GM23338 (cell line): ENCODE measurements at places on chromosomes 2 and 18.
A peak's percentile ranks its signal among the peaks of the same experiment; 100 is the strongest.

GRCh38 chr18:9535430-9535991 lies 60.2 kb downstream of the RALBP1 start:
- no peak overlapping the region for H3K4me3 ChIP-seq
- H3K27ac ChIP-seq, result no peak overlapping the region
- no peak for DNase-seq

DNA sequence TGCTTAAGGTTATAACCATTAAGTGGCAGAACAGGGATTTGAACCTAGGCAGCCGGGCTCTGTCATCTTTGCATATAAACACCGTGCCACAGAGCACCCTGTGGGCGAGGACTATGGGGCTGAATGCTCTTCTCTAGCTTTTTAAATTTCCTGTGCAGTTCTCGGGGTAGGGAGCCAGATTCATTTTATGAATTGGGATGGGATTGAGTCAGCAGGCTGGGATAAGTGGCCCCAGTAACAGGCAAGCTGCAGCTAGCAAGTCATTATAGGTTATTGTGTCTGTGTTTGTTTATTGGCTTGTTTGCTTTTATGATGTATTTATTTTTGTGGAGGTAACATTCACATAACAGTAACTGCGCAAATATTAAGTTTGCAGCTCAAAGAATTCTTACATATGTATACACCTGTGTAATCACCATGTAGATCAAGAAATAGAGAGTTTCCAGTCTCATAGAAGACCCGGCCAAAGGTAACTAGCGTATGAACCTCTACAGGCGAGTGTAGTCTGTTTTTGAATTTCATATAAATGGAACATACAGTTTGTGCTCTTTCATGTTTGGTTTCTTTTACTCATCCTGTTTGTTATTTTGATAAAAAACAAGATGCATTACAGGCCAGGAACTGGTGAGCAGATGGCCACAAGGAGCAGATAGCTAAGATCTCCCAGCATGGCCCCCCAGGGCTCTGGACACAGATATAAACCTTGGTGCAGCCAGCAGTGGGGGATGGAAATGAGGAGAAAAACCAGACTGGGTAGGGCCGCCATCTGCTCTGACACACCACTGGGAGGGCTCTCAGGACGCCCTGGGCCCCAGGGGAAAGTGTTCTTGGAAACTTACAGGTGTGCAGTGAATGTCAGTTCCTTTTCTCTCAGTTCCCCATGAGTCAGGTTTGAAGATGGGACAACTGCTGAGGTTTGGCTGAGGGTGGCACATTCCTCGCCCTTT lies 49.2 kb upstream of the GPR155 start:
- no peaks in the 10 kb centered on the region for H3K36me3 ChIP-seq
- H3K27me3 ChIP-seq, result no peaks in the 10 kb centered on the region
- no peaks in the 10 kb centered on the region for H3K4me1 ChIP-seq
- DNase-seq, result no peak
- no peak overlapping the region for H3K4me3 ChIP-seq
- no peak overlapping the region for H3K27ac ChIP-seq

- DNase-seq, result peak; percentile 25
- peak overlapping the region; percentile 91 for H3K27ac ChIP-seq
- peak overlapping the region; percentile 73 for H3K4me3 ChIP-seq
Observed at GRCh38 chr2:156436497-156437085, 412 bp downstream of the GPD2 start.

GRCh38 chr2:153043385-153043784 lies 325.0 kb downstream of the ARL6IP6 start:
- H3K36me3 ChIP-seq, result no peaks in the 10 kb centered on the region
- H3K27ac ChIP-seq, result no peak overlapping the region
- H3K4me3 ChIP-seq, result no peak overlapping the region
- no peaks in the 10 kb centered on the region for H3K27me3 ChIP-seq
- no peak for DNase-seq

DNA sequence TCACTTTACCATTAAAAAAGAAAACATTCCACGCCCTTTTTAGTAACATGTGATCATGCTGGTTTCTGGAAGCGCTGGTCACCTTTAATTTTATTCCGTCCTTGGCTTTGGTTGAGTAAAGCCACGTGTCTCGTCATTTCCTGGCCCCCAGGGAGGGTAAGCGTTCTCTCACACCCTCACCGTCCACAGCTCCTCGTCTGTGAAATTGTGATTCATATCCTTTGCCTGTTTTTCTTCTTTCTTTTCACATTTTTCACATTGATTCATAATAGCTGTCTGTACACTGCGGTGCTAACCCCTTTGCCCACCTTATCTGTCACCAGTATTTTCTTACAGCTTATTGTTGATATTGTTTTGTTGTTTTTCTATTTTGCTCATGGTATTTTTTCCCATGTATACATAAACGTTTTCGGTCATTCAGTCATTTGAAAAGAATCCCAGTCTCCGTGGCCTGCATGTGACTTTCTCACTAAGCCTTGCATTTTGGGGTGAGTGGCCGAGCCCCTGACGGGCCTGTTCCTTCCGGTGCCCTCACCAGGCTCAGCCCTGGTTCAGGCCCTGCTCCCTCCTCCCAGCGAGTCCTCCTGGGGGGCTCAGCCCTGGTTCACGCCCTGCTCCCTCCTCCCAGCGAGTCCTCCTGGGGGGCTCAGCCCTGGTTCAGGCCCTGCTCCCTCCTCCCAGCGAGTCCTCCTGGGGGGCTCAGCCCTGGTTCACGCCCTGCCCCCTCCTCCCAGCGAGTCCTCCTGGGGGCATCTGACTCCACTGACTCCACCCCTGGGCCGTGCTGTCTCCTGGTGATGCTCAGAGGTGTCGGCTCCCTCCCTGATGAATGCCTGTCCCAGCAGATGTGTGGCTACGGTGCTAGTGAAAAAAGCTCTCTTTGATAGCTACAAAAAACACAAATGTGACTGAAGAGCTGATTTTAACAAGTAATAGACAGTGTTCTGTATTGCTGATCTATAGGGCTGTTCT lies 249.7 kb upstream of the PXDN start:
- H3K36me3 ChIP-seq, result no peaks in the 10 kb centered on the region
- H3K4me3 ChIP-seq, result no peak overlapping the region
- DNase-seq, result no peak
- H3K27me3 ChIP-seq, result no peaks in the 10 kb centered on the region
- H3K27ac ChIP-seq, result no peak overlapping the region
- H3K4me1 ChIP-seq, result no peaks in the 10 kb centered on the region

- H3K4me1 ChIP-seq, result peaks cover 40% of the 10 kb centered on the region
- H3K27me3 ChIP-seq, result no peaks in the 10 kb centered on the region
- 0 out of 2 replicates have a peak overlapping the region, but pooled peaks have one; percentile 18 for H3K27ac ChIP-seq
- no peaks in the 10 kb centered on the region for H3K36me3 ChIP-seq
- DNase-seq, result no peak
- no peak overlapping the region for H3K4me3 ChIP-seq
Observed at GRCh38 chr18:62370366-62370765, 45.3 kb downstream of the TNFRSF11A start.

- no peak overlapping the region for H3K4me3 ChIP-seq
- H3K4me1 ChIP-seq, result no peaks in the 10 kb centered on the region
- H3K27me3 ChIP-seq, result no peaks in the 10 kb centered on the region
- H3K27ac ChIP-seq, result no peak overlapping the region
Observed at GRCh38 chr18:50034029-50034428, 160.9 kb downstream of the MYO5B start.

DNA sequence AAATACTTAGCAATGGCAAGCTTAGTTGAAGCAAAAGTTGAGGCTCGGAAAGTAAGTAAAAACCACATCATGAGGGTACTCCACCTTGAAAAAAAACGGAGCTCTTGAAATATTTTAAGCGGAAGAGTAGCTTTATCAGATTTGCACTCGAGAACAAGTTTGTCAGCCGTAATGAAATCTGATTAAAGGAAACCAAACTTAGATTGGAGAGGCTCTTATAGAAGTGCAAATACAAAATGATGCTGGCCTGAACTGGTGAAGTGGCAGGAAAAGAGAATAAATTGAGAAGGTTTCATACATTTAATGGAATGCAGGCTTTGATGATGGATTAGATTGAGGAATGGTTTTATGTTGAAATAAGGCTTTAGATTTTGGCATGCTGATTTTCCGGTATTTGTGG lies 484.2 kb downstream of the PID1 start:
- H3K27ac ChIP-seq, result no peak overlapping the region
- no peaks in the 10 kb centered on the region for H3K27me3 ChIP-seq
- no peak for DNase-seq
- no peak overlapping the region for H3K4me3 ChIP-seq

- H3K4me3 ChIP-seq, result no peak overlapping the region
- no peak overlapping the region for H3K27ac ChIP-seq
- H3K27me3 ChIP-seq, result no peaks in the 10 kb centered on the region
- H3K4me1 ChIP-seq, result peaks cover 8% of the 10 kb centered on the region
- H3K36me3 ChIP-seq, result no peaks in the 10 kb centered on the region
- DNase-seq, result no peak
Observed at GRCh38 chr2:12556762-12557161, 160.0 kb upstream of the TRIB2 start.

DNA sequence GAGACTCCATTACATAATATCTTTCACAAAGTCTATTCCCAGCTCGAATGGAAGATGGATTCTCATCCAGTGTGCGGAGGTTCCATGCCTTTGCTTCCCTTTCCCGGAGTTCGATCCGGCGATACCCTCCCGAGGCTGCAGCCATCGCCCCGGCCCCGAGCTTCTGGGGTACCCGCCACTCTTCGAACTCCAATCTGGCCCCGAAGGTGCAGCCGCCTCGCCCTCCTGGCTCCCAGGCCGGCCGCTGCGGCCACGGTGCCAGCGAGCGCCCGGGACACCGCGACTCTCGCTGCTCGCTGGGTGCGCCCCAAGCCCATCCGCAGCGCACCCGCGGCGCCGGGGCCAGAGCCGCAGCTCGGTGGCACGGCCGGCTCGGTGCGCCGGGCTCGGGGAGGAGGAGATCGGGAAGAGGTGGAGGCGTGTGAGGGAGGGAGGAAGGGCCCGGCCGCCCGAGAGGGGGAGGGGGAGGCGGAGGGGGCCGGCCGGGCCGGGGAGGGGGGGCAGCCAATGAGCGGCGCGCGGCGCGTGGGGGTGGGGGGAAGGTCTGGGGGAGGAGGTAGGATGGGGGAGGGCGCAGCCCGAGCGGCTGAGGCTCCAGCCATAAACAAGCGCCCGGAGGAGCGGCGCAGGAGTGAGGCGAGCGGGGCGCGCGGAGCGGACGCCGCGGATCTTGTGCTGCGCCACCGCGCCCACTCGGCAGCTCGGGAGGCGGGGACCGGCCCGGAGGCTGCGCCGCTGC lies at the start of gene CRIM1:
TSS of gene CRIM1 (plus strand) at position 628 of the 739 bp plus-strand sequence. CDS start 515 bp downstream, outside the sequence.
- H3K4me3 ChIP-seq, result peak within 1 kb of the TSS; percentile 95
- no peaks in the 10 kb centered on the region for H3K36me3 ChIP-seq
- peak within 1 kb of the TSS; percentile 69; the same call in 1 of the 2 replicates for H3K27ac ChIP-seq
- DNase-seq, result peak; percentile 88
- H3K27me3 ChIP-seq, result peaks cover 20% of the 10 kb centered on the region
